ENCODE measurements at places on chromosomes 12 and 14.

- no peak for DNase-seq
Observed at GRCh38 chr12:62834406-62834805, 100.5 kb downstream of the PPM1H start.

GRCh38 chr12:132354211-132354981 is 25.0 kb upstream of the GALNT9 start:
- DNase-seq = peak; percentile 30

DNA sequence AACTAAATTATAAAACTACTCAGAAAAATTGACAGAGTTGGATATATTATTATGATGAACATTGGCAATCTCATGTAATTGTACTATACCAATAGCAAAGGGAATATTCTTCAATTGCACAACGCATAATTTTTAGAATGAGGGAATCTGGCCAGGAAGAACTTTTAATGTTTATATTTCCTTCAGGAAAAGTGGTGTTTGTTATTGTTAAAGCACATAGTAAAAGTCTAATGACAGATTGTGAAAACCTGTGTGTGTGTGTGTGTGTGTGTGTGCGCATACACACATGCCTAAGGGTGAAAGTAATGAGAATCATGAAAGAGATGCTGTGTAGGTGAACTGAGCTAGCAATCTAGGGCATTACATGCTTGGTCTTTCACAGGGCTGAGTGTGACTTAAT is 877.7 kb downstream of the SLC6A15 start:
- no peak for DNase-seq

DNA sequence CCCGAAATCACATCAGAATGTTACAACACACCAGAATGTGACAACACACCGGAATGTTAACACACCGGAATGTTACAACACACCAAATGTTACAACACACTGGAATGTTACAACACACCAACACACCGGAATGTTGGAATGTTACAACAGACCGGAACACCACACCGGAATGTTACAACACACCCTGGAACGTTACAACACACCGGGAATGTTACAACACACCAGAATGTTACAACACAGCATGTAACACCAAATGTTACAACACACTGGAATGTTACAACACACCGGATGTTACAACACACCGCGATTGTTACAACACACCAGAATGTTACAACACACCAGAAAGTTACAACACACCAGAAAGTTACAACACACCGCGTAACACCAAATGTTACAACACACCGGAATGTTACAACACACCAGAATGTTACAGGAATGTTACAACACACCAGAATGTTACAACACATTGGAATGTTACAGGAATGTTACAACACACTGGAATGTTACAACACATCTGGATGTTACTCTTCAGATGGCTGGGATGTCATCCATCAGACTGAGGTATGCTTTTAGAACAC is 21.1 kb downstream of the CHFR start:
- no peak for DNase-seq

DNA sequence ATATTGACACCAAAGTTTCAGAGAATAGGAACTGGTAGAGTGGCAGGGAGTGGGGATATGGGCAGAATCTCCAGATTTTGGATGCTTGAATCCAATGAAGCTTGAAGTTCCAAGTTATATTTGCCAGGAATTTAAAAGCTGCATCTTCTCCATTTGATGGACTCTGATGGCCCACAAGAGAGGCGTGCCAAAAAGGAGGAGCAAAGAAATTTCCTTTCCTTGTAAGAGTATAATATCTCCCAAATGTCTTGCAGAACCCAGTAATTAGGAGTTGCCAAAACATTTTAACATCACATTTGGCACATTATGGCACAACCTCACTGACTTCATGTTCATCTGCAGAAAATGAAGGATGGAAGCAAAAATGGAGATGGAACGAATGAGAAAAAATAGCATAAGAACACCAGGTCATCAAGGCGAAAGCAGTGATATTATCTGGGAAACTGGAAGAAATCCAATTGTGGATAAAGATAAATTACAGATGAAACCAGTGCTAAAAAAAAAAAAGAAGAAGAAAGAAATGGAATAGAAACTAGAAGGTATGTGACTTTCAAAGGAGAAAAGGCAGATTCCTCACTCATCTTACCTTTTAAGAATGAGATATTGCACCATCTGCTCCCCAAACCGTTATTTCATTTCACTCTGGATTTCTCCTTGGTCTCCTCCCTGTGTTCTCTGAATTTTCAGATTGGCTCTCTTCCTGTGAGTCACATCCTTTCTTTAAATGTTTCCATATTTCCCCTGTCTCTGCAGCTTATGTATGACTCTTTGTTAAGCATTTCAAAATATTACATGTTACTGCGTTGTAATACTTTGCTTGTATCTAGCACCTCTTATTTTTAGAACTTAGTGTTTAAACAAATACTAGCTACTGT is 13.5 kb upstream of the FLRT2 start:
- DNase-seq = no peak

- DNase-seq = no peak
Observed at GRCh38 chr14:75609606-75610475, 31.4 kb downstream of the FLVCR2 start.

DNA sequence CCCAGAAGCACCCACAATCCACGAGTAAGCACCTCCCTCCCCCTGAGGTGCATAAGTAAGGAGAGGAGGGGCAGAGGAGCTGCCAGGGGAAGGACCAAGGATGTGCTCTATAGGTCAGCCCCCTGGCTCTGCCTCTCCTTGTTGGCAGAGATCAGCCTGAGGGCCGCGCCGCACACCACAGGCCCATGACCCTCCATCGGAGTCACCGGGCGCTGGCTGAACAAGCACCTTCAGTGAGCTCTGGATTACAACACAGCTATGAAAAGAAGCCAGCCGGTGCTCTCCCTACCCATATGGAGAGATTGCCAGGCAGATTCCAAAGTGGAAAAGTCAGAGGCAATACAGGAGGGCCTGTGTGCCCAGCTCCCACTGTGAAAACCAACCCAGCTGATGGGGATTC is 257.3 kb downstream of the GLT1D1 start:
- no peak for DNase-seq

GRCh38 chr12:62519043-62519442 is 52.4 kb downstream of the MON2 start:
- DNase-seq = peak; percentile 81

DNA sequence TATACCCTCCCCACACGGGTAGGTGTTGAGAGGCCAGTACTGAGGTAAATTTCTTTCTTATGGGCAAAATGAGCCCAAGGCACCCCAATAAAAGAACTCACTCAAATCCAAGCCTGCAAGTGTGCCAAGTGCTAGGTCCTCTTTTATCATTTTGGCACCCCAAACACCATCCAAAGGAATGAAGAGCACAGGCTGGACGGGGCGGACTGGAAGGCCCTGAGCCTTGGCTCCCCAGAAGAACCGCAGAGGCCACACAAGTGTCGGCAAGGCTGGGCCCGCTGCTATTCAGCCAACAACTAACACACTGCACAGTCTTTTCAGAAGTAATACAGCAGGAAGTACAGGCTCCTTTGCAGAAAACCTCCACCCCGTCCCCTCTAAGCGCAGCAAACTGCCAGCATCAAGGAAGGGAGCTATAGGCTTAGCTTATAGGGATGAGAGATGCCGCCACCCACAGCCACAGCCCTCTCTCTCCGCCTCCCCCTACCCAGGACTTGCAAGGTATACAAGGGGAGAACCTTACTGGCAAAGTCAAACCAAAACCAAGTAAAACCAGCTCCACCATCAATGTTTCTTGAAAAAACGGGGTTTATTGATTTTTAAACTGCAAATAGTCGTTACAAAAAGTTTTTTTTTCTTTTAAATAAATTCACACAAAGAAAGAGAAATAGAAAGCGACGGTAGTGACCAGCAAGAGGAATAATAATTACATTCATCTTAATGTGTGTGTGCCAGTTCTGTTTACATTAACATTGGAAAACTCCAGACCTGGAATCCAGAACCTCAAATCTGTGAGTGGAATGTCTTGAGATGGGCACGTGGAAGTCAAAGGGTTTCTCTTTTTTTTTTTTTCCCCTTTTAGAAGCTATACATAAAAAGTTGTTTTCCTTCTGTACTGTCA is 5.5 kb downstream of the ZFP36L1 start:
- no peak for DNase-seq

DNA sequence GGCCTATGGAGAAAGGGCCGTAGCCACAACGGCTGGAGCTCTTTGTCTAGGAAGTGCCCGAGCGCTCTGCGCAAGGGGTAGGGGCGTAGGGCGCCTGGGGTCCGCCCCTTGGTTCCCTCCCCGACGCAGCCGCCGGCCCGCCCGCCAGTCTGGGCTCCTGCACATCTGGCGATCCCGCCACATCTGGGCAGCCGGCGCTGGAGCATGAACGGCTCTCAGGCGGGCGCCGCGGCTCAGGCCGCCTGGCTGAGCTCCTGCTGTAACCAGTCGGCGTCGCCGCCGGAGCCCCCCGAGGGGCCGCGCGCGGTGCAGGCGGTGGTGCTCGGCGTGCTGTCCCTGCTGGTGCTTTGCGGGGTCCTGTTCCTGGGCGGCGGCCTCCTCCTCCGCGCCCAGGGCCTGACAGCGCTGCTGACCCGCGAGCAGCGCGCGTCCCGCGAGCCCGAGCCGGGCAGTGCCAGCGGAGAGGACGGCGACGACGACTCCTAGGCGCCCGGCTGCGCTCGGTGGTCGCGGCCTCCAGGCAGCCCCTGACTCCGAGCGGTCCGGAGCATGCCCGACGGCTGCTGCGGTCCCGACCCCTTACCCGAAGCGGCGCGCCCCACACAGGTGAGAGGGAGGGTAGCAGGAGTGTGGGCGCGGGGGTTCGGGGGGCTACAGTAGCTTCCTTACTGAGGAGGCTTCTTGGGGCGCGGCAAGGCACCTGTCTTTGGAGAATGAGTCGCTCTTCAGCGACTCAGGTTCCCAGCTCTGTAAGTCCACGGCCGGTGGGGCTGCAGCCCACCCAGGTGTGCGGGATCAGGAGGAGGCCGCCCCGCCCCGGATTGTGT is at the start of gene SMIM41:
TSS of gene SMIM41 (plus strand) at position 129 of the 827 bp plus-strand sequence. CDS start at position 205, 76 bp downstream.
- DNase-seq = no peak

DNA sequence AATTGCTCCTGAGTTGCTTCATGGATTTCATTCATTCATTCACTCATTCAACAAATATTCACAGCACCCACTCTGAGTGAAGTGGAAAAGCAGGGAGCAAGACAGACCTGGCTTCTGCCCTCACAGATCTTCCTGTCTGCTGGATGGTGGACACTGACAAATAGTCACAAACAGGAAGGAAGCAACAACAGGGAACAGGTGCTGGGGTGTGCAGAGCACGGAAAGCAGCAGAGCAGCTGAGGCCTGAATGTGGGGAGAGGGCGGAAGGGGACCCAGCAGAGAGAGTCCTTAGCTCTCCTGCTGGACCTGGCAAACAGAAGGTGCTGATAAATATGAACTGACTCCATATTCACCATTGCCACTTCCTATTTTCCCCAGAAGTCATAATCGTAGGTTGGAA is 54.4 kb downstream of the SETD3 start:
- DNase-seq = no peak

GRCh38 chr14:85852906-85853305 is 323.0 kb downstream of the FLRT2 start:
- no peak for DNase-seq

DNA sequence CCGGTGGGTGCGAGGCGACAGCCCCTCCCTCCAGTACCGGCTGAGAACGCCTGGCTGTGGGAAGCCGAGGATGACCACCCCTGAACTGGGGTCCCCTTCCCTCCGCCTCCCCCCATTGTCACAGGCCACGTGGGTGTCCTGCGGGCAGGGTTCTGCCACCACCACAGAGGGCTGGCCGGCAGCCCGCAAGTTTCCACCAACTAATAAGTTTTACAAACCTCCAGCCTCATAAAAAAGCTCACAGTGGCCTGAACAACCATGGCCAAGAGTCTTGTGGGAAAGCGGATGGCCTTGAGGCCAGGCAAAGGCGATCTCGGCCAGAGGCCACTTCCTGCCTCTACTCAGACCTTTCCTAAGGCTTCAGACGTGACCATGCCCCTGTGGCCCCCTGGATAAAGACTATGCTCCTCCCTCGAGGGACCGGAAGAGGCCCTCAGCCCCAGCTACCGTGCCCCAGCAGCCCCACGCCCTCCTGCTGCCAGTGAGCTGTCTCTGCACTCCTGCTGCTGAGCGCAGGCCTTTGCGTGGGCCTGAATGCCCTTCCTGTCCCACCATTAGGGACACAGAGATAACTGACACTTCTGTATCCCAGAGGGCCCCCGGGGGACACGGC is 46.1 kb upstream of the DLK1 start:
- no peak for DNase-seq

- no peak for DNase-seq
Observed at GRCh38 chr12:105272152-105272551, 36.2 kb upstream of the APPL2 start.

DNA sequence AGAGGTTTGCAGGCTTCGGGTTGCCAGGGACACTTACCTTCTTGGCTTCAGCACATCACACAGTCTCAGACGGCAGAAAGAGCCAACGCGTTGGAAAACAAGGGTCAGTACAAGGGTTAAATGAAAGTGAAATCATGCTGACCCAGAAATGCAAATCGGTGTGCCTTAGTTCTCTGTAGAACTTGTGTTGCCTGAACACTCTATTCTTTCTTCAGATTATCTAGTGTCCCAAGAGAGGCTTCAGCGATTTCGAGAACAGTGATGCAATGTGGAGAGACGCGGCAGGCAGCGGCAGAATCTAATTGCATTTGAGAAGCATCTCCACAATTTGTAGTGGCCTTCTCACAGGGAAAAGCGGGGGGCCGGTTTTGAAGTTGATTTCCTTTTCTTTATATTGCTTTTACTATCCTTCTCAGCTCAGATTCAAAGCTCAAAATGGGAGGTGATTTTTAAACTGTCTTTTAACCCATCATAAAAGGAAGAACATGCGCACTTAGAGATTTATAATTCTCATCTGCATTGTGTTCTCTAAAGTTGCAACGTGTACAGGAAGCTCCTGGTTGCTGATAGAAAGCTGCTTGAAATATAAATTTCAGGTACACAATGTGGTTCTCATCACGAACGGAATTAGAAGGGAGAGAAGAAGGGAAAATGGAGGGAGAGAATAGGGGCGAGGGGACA is 67.8 kb upstream of the EGLN3 start:
- no peak for DNase-seq

DNA sequence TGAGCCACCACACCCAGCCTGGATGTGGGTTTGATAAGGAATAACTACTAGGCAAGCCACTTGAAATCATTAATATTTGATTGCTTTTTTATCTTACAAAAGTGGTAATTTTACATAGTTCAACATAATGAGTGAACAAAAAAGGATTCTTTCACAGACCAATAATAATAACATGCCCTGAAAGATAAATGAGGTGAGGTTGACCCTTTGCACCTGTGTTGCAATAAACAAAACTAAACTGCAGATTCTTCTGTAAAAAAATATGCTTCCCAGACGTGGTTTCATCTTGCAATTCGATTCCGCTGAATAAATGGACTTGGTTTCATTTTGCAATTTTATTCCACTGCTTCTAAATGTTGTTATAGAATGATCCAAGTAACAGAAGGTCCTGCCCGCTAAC is 1514.9 kb upstream of the TMEM132C start:
- DNase-seq = no peak

DNA sequence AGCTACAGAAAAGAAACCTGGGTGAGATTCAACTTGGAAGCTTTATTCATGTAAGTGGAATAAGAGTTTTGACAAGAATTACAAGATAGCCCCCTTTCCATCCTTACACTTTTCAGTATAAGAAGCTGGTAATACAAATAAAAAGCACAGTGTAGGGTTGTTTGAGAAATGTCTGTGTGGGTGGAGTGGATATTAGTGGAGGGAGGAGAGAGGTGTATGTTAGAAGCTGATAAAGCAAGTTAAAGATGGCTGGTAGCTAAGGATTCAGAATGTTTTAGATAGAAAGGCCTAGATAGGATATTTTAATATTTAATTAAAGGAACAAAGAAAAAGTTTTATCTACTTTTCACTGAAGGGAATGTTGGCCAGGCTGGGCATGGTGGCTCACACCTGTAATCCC is 12.5 kb downstream of the CFAP54 start:
- no peak for DNase-seq

GRCh38 chr12:111850526-111850925 is 8.5 kb downstream of the MAPKAPK5 start:
- DNase-seq = no peak
